ENCODE measurements at places on chromosomes 6 and 20.

DNA sequence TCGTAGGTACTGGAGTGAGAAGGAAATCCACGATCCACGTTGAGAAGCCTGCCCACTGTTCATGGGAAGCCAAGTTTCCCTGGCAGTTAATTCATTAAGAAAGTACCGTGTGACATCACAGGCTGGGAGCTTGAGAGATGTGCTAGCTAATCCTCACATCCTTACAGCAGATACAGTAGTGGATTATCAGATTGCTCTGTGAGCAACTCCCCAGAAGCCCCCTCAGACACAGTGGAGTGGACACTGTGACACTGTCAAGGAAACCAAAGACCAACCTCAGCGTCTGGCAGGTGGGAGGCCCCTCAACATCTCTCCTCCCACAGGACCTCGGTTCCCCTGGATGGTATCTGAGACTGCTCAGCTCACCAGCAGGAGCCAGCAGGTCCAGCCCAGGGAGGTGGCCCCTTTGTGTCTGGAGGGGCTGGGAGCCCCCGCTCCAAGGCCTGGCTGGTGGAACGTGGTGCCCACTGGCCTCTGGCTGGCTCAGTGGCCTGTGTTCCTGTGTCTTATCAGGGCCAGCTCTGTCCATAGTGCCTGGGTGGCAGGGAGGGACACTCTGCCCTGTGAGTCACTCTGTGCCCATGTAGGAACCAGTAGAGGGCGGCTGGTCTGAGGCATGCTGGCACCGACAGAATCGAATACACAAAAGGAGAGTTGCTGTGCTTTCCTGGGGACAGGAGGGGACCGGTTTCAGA lies 7.2 kb downstream of the PYGB start:
- no peak for DNase-seq

DNA sequence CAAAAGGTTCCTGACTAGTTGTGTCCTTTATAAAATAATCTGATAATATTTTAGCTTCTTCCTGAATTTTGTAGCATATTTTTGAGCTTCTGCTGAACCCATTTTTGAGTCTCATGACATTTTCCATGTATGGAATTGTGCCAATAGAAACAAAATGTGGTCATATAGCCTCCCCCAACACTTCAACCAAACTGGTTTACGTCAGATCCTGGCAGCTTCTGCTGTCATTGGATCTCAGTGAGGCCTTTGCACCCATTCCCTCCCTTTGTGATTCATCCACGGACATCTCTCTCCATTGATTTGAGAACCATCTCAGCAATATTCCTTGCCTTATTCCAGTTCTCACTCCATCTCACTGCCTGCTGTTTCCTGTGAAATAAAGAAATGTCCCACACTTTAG lies 166.0 kb upstream of the PROKR2 start:
- no peak for DNase-seq

DNA sequence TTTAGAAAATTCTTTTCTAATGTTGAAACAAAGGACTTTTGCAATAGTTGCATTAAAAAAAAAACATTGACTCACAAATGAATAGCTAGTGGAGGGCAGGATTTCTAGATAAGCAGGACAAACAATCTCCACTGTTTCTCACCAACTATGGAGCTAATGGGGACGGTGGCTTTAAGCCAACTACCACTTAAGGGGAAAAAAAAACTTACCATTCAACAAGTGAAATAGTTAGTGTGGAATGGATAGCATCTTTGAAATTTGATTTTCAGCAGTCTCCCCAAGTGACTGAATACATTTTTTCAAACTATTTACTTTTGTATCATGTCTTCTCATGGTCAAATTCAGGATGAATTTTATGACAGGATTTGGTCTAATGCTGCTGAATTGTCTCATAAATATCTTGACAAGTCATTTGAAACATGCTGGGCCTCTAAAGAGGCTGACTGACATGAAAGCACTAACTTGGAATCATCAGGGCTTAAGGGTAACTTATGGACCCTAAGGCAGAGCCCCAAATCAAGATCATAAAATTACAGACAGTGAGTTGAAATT lies 100.5 kb downstream of the EYA4 start:
- DNase-seq: no peak

GRCh38 chr20:57004416-57004815 lies 262.0 kb downstream of the BMP7 start:
- no peak for DNase-seq

DNA sequence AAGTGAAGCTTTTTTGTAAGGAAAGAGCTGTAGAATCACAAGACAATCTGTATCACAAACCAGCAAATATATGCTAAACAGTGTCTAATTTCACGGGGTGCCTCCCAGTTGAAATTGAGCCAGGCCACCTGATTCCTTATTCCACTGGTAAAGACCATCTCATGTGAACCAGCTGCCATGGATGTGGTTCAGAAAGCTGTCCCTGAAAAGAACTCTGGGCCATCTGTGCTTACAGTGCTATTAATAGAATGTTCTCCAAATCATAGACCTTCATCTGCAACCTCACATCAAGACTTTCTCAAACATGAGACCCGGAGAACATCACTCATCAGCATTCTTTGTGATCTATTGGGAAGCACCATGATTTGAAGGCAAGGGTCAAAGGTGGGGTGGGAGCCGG lies 89.7 kb downstream of the FBXO5 start:
- DNase-seq: no peak
